ENCODE measurements at places on chromosomes 11 and 22.

- DNase-seq, result no peak
Observed at GRCh38 chr11:116386118-116386699, 386.6 kb downstream of the BUD13 start.

DNA sequence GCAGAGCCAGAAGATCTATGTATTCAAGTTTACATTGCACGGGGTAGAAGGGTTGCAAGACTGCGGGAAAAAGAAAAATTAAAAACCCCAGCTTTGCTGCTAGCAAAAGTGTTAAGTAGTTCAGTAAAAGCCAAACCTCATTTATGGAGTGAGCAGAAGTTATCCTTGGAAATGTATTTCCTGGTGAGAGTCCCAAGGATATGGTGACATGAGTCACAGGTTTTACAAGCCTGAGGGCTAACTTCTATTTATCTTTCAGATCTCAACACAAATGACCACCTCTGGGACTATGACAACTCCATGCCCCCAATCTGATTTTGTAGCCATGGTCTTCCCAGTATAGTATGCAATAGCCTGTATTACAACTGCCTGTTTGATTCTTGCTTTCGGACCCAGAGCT is 26.1 kb downstream of the ABTB2 start:
- no peak for DNase-seq

DNA sequence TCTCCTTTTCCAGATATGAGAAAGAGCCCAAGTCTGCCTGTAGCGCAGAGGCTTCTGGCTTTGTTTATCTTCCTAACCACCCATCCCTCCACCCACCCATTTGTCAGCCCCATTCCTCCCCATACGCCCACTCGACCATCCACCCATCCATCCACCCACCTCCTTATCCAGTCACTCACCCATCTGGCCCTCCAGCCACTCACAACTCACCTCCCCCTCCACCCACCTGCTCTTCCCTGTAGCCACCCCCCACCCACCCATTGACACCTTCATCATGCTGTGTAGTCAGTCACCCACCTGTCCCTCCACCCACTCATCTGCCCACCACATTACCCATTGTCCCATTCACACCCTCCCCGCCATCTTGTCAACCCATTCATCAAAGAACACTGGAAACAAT is 5.5 kb downstream of the CST6 start:
- DNase-seq, result no peak

- DNase-seq, result no peak
Observed at GRCh38 chr11:116771935-116772334, 852 bp downstream of the BUD13 start.

DNA sequence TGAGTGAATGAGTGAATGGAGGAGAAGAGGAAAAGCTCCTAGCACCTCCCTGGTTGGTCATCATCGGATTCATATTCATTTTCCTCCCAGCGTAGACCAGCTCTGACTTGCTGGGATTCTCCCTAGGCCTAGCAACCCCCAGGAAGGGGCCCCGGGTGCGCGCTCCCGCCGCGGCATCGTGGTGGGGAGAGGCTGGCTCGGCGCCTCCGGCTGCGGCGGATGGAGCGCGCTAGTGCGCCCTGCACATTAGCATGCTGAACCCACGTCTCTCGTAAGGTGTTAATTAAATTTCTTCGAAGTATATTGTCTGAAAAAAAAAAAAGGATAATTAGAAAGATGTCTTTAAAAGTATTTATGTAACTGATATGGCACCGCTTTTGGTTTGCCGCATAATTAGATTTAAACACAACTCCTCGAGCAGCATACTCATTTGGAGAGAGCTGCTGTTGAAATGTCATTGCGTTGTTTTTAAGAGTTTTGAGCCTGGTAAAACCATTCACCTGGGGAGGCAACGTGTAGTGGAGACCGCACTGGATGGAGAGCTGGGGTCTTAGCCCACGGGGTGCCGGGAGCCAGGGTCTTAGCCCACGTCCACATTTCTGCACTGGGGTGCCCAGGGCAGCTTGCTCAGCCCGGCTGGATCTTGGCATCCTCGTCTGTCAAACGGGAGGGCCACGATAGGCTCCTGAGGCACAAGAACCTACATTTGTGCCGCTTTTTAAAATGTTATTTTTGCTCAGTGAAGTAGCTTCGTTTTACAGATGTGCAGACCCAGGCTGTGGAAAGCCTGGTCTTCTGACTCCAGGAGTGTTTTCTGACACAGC is 21.8 kb downstream of the MPPED1 start:
- DNase-seq, result no peak

GRCh38 chr11:60377401-60378136 is 763 bp upstream of the MS4A7 start:
- peak; percentile 72 for DNase-seq

GRCh38 chr11:78161962-78162371 is 22.5 kb upstream of the ALG8 start:
- no peak for DNase-seq

GRCh38 chr11:128694618-128695481 is 978 bp downstream of the FLI1 start:
- DNase-seq, result no peak

GRCh38 chr22:28344918-28345703 is 334.5 kb downstream of the TTC28 start:
- no peak for DNase-seq

Measured in right atrium auricular region (tissue), 2 donors.